ENCODE measurements at places on chromosomes 5 and 9.
A peak's percentile ranks its signal among the peaks of the same experiment; 100 is the strongest.

- DNase-seq = no peak
Measured at GRCh38 chr9:116279230-116279629, 125.6 kb downstream of the PAPPA start.

GRCh38 chr5:140497897-140498296 lies 49.6 kb upstream of the EIF4EBP3 start:
- no peak for DNase-seq

DNA sequence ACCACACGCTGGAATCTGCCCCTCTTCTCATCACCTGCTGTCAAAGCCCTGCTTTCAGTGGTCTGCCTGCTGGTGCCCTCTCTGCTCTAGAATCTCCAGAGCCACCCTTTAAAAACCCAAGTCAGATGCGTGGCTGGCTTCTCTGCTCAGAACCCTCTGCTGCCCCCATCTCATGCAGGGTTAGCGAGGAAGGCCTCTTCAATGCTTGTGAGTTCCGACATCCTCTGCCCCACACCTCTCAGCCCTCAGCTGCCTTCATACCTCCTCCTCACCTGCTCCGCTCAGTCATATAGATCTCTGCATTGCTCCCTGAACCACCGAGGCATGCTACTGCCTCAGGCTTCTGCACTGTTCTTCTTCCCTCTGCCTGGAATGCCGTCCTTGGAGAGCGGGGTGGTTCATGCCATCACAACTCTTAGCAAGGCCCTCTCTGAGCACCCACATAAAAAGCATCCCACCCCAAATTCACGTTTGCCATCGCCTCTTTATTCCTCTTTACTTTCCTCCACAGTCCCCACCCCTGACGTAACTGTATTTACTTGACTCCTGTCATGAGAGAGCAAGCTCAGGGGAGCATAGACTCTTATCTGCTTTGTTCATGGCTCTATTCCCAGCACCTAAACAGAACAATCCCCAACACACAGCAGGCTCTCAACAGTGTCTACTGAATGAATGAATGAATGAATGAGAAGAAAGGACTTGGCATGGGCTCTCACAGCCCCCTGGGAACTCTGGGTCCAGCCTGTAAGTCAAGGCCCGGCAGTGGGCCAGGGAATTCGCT lies 10.4 kb downstream of the SHB start:
- DNase-seq = no peak

GRCh38 chr5:173453167-173453566 lies 125.0 kb upstream of the STC2 start:
- no peak for DNase-seq

GRCh38 chr9:92807757-92808725 lies 43.4 kb upstream of the BICD2 start:
- DNase-seq = no peak

GRCh38 chr5:115124741-115125140 lies 45.0 kb downstream of the TRIM36 start:
- no peak for DNase-seq

GRCh38 chr5:96408210-96408777 lies 24.8 kb downstream of the PCSK1 start:
- DNase-seq = peak; percentile 29

DNA sequence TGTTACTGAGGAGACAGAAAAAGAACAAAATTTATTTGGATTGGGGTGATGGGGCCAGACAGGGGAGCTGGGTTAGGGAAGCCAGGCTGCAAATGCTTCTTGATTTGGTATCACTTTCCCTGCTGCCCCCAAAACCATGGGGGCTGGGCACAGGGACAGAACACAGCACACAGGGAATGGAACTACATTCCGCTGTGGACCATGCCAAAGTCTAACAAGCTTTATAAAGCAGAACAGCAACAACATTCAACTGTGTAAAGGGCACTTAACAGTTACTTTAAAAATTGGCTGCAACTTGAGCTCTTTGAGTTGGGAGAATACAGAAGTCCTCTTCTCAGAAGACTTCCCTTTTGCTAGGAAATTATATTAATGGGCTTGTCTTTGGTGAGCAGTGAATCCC lies 23.8 kb downstream of the C5orf58 start:
- no peak for DNase-seq

GRCh38 chr5:126516852-126517251 lies 78.2 kb downstream of the ALDH7A1 start:
- no peak for DNase-seq

- DNase-seq = no peak
Measured at GRCh38 chr9:135961811-135962695, 880 bp upstream of the UBAC1 start.

DNA sequence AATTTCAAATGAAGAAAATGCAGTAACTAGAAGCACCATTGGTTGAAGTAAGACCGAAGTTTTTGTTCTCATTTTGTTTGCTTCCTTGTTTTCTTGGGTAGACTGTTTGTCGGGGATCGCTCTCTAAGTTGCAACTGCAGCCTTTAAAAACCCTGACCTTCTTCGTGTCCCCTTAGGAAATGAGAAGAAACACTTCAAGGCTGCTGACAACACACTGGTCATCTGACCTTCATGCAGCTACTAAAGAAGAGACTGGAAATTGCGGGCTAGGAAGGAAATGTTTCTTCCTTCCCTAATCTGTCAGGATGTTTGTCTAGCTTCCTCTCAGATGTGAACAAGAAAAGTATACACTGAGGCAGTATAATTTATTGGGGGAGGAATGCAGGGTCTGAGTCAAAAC lies 50.7 kb upstream of the CHSY3 start:
- DNase-seq = no peak

GRCh38 chr5:141822144-141822543 lies 56.1 kb downstream of the PCDH1 start:
- no peak for DNase-seq

DNA sequence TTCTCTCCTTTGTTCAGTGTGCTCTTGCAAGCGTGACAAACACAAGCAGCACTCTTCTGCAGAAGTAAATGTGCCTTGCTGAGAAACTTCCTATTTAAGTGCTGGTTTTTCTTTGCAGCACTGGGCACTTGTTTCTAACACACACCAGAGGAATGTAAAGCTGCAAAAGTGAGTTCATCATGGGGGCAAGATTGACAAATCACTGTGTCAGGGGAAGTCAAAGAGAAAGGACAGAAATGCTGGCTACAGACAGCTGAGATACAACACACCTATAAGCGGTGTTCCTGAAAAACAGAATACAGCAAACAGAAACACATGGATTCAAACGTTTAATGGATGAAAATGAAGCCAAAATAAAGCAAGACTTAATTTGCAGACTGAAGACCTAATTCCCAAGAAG lies 19.6 kb downstream of the ROR2 start:
- no peak for DNase-seq

DNA sequence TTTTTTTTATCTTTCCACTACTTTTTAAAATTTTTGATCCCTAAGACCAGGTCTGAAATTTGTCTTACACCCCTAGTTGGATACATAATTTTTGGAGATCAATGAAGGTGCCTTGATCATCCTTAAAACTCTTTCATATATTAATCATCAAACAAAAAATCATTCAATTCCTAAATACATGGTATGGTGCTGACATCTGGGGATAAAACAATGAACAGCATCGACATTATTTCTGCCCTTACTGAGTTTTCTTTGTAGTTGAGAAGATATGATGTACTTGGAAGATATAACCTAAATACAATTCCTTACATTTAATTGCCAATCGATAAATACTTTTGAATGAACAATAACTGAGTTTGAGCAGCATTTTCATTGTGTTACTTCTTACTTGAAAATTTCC lies 18.3 kb downstream of the SPINK9 start:
- no peak for DNase-seq

GRCh38 chr5:36870399-36871040 lies 6.0 kb upstream of the NIPBL start:
- DNase-seq = peak; percentile 75

- DNase-seq = no peak
Measured at GRCh38 chr9:109039539-109039938, 26.2 kb upstream of the CTNNAL1 start.

- DNase-seq = no peak
Measured at GRCh38 chr9:79686381-79687130, 114.8 kb downstream of the TLE4 start.

DNA sequence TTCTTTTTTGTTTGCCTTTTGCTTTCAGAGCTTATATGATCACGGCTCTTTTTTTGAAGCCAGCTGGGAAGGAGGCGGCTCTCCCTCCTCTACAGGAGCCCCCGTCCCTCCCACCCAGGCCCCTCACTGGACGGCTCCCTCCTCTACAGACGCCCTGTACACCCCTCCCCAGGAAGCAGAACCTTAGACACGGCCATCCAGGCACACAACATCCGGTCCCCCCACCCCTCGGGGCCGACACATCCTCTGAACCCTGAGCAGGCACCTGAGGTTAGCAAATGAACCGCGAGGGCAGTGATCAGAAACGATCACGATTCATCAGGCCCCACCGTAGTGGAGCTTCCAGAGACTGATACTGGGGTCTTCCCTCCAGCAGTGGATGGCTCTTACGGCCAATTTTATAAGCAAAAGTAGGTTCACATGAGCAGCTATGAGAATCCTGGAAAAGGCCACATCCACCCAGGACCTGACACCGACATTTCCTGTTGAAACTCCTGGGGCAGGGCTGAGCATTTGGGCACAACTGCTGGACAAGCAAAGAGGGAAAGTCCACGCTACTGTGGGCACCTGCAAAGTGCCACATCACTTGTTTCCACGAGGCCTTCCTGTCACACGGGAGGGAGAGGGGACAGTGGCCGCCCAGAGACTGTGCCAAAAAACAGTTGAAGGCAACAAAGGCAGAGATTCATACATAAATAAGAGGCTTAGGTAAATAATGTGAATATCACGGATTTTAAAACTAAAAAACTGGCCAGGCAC lies 78.9 kb downstream of the SEMA4D start:
- no peak for DNase-seq

GRCh38 chr5:116785106-116785505 lies 210.5 kb upstream of the SEMA6A start:
- no peak for DNase-seq

- no peak for DNase-seq
Measured at GRCh38 chr5:36450229-36451014, 148.7 kb upstream of the RANBP3L start.

GRCh38 chr5:1522601-1523479 lies 920 bp downstream of the LPCAT1 start:
- DNase-seq = no peak

- DNase-seq = peak; percentile 48
Measured at GRCh38 chr5:55226934-55227663, at the start of gene MCIDAS. Gene MCIDAS, minus strand, starts transcription at chr5:55227315. Its CDS starts 177 bp downstream, at chr5:55227138.

- no peak for DNase-seq
Measured at GRCh38 chr9:6197330-6197729, 18.3 kb upstream of the IL33 start.

DNA sequence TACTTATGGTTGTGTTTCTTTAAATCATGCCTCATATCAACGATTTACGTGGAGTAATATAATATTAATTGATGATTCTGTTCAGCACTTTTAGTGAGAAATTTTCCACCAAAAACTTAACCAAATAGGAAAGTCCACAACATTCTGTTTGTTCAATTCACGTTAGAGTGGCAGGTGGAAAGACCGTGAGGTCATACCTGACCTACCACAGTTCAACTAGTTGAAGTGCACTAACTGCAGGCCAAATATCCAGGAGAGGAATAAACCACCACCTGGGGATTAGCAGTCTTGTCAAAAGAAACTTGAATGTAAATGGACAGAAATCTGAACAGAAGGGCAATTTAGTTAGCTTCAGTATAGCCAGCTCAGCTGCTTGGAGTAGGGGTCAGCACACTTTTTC lies 577.7 kb downstream of the KIF4B start:
- no peak for DNase-seq

- DNase-seq = no peak
Measured at GRCh38 chr5:119370486-119370885, 14.7 kb downstream of the TNFAIP8 start.

- DNase-seq = no peak
Measured at GRCh38 chr9:101639785-101640665, 45.3 kb upstream of the PPP3R2 start.

DNA sequence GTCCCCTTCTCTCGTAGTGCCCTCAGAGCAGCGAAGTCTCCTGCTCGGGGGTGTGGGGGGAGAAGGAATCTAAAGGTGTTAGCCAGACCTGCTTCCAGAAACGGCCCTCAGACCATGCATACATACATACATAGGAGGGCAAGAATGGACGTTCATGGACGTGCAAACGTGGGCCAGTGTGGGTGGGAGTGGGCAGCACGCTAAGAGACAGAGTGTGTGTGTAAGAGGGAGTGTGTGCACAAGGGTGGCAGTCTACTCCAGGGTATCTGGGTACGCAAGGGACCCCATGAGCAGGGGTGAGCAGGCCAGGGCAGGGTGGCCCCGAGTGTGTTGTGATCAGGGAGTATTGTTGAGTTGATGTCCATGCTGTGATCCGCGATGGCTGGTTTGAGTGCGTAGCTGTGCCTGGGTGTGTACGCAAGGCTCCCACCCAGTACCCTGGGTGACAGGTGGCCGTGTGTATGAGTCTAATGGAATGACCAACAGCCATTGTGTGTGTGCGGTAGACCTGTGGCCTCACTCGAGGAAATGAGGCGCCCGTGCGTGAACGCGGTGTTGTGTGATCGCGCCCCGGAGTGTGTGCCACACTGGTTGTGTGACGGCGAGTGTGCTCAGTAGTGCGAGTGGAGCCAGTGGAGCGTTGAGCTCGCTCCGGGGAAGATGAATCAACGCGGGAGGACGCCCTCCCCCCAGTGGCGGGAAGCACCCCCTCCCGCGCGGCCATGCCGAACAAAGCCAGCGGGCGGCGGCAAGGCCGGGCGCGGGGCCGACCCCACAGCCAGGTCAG lies 826 bp downstream of the GPRIN1 start:
- no peak for DNase-seq

DNA sequence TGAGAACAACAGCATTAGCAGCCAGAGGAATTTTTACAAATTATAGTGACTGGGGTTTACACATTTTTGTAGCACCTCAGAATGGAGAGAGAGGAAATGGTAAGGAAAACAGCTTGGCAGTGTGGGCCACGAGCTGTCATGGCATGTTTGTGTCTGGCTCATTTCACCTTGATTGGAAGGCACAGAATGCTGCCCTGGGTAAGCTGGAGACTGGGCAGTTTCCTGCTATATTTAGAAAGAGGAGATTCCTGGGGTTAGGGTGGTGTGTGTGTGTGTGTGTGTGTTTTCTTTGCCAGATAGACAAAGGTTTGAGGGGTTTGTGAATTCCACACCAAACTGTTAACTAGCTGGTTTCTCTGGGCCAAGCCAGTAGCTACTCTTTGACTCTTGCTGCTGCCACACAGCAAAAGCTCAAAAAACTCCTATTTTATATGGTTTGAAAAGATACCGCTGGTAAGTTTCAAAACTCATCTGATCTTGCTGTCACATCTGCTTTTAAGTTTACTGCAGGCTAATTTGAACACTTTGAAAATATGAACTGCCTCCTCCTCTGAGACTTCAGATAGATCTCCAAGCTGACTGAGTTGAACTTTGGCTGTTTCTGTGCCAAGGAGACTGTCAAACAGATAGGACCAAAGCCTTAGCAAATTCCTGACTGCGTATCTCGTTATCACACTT lies 9.1 kb downstream of the ARHGAP26 start:
- DNase-seq = no peak

- no peak for DNase-seq
Measured at GRCh38 chr9:123952641-123953495, 22.9 kb upstream of the DENND1A start.

GRCh38 chr9:112233769-112234168 lies 58.7 kb upstream of the SUSD1 start:
- DNase-seq = no peak

- DNase-seq = no peak
Measured at GRCh38 chr9:2018162-2018643, 3.1 kb downstream of the SMARCA2 start.

- no peak for DNase-seq
Measured at GRCh38 chr9:3809724-3810123, 283.9 kb upstream of the RFX3 start.

GRCh38 chr9:4497855-4498254 lies 7.6 kb downstream of the SLC1A1 start:
- no peak for DNase-seq

All from hematopoietic multipotent progenitor cell (in vitro differentiated cells).